Non-pigmented ciliary epithelial cell (primary cell): ENCODE measurements at places on chromosomes 12 and 14.

GRCh38 chr12:100767371-100767770 is 27.2 kb upstream of the ANO4 start:
- no peak for DNase-seq

GRCh38 chr12:32083489-32083888 is 23.2 kb upstream of the BICD1 start:
- DNase-seq, result peak; percentile 45

GRCh38 chr12:62291864-62292760 is 31.9 kb downstream of the USP15 start:
- DNase-seq, result peak; percentile 22

DNA sequence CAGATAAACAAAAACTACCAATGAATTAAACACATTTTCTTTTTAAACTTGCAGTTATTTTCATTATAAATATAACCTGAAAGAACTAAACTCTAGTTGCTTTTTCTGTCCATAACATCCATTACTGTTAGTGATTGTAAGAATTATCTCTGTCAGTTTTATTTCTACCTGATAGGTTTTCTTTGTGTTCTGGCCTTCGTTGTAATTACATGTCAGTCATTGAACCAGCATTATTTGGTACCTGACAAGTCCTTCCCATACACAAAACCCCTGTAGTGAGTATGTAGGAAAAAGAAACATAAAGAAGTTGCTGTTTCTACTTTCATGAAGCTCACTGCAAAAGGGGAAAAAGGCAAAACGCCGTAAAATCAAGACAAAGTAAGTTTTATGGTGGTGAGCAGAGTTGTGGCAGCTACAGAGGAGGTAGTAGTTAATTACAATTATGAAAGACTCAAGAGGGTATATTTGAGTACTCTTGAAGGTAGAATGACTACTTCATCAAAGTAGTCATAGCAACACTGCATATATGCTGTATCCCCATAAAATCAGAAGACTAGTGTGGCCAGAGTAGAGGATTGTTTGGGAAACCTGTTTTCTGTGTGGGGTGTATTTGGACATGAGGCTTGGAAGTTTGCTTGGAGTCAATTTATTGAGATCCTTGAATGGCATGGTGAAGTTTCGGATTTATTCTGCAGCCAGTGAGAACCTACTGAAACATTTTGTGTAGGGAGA is 102.8 kb downstream of the SLC5A8 start:
- DNase-seq, result no peak

- DNase-seq, result no peak
Observed at GRCh38 chr14:66859063-66859671, 330.1 kb upstream of the GARIN2 start.

DNA sequence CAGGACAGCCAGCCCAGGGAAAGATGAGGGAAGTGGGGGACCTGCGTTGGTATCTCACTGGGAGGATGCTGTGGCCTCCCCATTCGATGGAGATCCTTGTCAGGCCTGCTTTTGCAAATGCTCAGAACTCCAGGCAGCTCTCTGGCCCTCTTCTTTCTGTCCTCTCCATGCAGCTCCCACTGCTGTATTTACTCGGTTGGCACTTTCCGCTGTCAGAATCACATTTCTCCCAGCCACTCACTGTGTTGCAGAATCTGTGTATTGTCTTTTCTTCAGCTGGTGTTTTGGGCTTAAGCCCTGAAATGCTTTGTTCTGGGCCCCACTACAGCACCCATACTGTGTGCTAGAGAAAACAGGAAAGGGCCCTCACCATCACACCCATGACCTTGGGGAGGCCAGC is 401.1 kb downstream of the RGS6 start:
- DNase-seq, result no peak

DNA sequence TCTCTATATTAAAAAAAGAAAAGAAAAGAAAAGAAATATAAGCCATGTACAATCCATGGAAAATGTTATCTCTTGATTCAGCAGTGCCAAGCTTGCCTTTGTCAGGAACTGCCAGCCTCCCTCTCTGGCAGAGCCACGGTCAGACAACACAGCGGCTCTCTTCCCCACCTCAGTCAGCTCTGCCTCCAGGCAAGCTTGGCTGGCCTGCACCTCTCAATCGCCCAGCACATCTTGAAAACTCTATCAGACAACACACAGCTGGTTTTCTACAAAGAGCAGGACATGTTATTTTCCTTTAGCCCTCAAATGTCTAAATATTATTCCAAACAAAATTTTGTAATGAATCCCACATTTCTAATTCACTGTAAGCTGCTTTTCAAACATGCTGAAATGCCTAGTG is 20.0 kb upstream of the GCH1 start:
- DNase-seq, result no peak

GRCh38 chr14:104131968-104132732 is 6.2 kb upstream of the KIF26A start:
- DNase-seq, result no peak

- no peak for DNase-seq
Observed at GRCh38 chr14:34981743-34982420, 910 bp upstream of the SRP54 start.

DNA sequence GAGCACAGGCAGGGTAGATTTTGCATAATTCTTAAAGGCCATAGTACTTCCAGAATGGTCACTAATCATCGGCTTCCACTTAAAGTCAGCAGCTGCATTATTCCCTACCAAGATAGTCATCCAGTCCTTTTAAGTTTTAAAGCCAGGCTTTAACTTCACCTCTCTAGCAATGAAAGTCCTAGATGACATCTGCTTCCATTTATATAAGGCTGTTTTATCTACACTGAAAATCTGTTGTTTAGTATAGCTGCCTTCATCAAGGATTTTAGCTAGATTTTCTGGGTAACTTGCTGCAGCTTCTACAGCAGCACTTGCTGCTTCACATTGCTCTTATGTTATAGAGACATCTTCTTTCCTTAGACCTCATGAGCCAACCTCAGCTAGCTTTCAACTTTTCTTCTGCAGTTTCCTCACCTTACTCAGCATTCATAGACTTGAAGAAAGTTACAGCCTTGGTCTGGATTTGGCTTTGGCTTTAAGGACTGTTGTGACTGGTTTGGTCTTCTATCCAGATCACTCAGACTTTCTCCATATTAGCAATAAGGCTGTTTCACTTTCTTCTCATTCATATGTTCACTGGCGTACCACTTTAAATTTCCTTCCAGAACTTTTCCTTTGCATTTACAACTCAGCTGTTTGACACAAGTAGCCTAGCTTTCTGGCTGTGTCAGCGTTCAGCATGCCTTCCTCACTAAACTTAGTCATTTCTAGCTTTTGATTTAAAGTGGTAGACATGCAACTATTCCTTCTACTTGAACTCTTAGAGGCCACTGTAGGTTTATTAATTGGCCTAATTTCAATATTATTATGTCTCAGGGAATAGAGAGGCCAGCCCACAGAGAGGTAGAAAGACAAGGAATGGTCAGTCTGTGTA is 209.9 kb upstream of the GARIN2 start:
- DNase-seq, result no peak

DNA sequence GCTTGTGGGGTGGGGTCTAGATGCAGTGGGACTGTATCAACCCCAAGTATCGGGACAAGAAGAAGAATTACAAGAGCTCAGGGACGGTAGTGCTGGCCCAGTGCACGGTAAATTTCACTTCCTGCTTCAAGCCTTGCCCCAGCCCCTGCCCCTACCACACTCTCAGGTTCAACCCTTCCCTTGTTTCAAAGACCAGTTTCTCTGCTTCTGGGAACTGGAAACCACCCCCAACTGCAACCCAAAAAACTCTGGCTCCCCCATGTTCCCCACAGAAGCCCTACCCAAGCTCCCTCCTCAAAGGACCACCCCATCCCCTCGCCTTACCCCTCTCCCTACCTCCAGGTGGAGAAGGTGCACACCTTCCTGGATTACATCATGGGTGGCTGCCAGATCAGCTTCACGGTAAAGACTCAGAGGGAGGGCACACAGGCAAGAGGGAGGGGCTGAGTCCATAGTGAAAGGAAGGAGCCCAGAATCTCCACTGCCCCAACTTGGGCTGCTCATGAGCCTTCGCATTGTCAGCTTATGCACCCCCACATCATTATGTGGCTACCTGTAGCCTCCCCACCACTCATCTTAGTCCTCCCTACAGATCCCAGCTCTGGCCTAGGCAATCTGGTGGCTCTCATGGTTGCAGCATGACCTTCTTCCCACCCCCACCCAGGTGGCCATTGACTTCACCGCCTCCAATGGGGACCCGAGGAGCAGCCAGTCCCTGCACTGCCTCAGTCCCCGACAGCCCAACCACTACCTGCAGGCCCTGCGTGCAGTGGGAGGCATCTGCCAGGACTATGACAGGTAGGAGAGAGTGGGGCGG is 4.3 kb downstream of the CPNE6 start:
- no peak for DNase-seq

- DNase-seq, result no peak
Observed at GRCh38 chr14:75631453-75631831, 29.2 kb downstream of the ERG28 start.

- DNase-seq, result no peak
Observed at GRCh38 chr12:125999628-126000027, 934.4 kb downstream of the AACS start.

- no peak for DNase-seq
Observed at GRCh38 chr14:105257464-105257863, 9.1 kb downstream of the BTBD6 start.

GRCh38 chr12:93569301-93569655 is 3.2 kb upstream of the SOCS2 start:
- no peak for DNase-seq

- DNase-seq, result no peak
Observed at GRCh38 chr12:32024884-32025592, 65.8 kb downstream of the RESF1 start.

DNA sequence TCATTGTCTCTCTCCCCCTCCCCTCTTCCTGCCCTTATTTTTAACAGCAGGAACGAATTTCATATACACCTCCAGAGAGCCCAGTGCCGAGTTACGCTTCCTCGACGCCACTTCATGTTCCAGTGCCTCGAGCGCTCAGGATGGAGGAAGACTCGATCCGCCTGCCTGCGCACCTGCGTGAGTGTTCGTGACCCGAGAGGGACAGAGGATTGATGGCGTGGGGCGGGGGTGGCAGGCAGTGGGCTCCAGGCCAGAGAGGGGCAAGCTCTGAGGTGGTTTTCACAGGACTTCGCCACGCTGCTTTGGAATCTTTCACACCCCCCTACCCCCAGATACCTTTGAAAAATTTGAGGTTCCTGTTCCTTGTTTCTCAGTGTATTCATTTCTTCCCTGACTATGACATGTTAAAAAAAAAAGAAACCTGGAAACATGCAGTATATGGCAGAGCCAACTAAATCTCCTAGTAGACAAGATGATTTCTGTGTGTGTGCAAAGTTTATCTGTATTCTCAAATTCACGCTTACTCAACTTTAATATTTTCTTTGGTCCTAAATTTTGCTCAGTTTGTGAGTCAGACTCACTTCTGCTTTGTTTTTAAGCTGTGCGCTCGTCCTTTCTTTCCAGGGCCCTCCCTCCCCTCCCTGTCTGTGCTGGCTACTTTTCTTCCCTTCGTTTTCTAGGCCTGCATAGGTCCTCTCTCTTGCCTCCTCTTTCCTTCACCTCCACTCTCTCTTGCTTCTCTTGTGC is 103.1 kb downstream of the ETV6 start:
- no peak for DNase-seq

DNA sequence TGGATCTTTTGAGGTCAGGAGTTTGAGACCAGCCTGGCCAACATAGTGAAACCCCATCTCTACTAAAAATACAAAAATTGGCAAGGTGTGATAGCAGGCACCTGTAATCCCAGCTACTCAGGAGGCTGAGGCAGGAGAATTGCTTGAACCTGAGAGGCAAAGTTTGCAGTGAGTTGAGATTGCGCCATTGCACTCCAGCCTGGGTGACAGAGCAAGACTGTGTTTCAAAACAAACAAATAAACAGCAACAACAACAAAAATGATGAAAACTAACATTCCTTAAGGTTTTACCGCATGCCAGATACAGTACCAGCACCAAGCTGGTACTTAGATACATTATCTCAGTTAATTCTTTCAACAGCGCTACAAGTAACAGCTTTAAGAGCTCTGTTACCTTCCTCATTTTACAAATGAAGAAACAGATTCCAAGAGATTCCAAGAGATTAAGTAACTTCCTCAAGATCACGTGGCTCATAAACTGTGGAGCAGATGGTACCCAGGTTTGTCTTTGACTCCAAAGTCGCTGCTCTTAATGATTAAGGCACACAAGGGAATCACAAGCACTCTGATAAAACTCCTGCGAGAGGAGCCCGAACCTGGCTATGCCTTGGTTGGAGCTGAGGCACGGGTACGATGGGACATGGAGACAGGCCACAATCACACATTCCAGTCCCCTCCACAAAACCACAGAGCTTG is 17.7 kb upstream of the PLEK2 start:
- no peak for DNase-seq

DNA sequence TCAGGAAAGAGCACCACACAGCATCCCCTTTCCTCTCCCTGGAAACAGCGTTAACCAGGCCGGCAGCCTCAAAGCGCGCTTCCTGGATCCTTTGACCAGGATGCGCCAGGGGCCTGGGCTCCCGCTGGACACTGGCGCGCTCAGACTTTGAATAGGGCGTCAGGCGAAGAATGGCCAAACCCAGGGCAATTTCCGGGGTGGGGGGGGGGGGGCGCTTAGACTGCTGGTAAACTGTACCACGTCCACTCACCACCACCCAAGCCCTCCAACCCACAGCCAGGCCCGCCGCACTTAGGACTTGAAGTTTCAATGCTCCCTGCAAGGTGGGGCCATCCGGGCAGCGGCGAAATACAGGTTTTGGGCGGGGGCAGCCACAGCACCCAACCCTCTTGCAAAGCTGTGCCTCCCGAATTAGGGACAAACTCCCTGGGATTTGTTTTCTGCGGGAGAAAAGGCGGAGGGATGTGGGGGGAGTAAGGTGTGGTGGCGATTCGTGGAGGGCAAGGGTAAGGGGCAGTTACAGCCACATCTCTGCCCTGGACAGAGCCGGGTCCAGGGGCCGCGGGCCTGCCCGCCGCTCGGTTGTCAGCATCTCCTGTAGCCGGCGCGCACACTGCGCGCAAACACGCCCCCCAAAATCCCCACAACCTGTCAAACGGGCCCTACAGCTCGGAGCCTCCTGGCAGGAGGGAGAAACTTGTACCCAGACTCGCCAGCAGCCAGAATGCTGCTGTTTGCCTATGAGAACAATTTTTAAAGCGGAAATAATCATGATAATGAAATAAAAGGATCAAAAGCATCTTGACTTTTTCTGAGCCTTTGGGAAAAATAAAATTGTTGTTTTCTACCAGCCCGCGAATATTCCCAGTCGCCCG is 958 bp downstream of the RTN1 start:
- DNase-seq, result no peak

GRCh38 chr12:42744539-42745182 is 155.1 kb upstream of the PRICKLE1 start:
- no peak for DNase-seq

DNA sequence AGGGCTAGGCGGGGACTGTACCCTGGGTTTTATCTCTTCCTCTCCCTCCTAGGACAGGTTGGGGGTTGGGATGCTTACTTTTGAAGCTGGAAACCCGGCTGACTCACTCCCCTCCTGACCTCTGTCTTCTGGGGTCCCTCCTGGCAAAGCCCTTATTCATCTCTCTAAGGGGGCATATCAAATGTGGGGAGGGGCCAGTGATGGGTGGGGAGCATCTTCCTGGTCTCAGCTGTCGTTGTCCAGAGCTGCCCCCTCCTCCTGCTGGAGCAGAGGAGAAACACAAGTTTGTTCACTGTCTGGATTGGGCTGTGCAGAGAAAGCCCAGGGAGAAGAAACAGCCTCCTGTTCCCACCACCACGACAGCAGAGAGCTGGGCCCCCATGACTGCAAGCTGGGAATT is 85.8 kb downstream of the TNFAIP2 start:
- no peak for DNase-seq
